Activated CD8-positive, alpha-beta memory T cell treated with anti-CD3 and anti-CD28 coated beads, Interleukin-2, amount 10 ng/mL, durations not matched to agents 7 days and 5 days (primary cell): ENCODE measurements at places on chromosomes 2 and 18. TPM values are rescaled to one million over a fixed set of nuclear protein-coding genes. Genes with fewer than 3 reads are reported as not detected.

Gene PMS1
- total RNA-seq = 40.9 TPM

Gene CREG2
- total RNA-seq = not detected

DNA sequence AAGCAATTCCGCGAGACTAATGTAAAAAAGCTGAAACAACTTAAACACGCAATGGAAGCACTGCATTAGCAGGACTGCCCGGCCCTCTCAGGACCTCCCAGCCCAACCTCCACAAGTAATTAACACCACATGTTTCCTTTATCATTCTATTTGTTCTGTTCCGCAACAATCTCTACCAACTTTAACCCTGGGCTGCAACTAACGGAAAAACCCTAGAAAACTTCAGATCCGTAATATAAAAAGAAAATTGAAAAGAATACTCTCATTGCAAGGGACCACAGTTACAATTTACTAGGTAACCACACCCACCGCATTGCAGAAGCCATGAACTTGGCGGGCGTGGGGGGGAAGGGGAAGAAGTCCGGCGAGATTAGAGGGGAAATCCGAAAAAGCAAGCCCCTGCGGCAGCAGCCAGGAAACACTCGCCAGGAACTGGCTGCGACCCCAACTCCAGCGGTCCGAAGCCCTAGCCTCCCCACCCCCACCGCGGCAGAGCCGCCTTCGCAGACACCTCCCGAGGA lies 1.2 kb downstream of the EPB41L3 start:
- H3K4me1 ChIP-seq = no peaks in the 10 kb centered on the region
- peaks cover 52% of the 10 kb centered on the region for H3K27me3 ChIP-seq
- H3K36me3 ChIP-seq = no peaks in the 10 kb centered on the region
- no peak overlapping the region for H3K4me3 ChIP-seq

DNA sequence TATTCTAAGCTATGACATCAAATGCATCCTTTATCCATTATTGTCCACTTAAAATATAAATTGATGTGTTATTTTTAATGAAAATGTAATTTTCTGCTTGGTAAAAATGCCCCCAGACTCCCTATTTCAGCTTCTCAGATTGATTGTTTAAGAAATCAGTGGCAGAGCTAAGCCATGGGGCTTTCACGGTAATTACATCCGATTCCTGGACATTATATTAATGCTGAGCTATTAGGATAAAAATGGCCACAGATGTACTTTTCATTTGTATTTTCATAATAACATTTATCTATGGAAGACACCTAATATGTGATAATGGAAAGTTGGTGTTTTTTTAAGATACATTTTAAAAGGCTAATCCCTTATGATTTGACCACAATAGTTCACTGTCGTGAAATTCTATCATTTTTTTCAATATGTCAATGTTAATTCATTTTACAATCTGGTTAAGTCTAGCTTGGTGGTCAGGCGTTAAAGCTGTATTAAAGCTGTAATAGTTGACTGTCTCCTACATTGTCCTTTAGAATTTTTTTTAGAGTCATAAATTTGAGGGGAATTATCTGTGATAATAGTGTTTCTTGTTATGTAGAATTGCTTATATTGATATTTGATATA lies 229.0 kb upstream of the UBE2E3 start:
- H3K27ac ChIP-seq = no peak overlapping the region
- H3K4me1 ChIP-seq = no peaks in the 10 kb centered on the region

- peaks cover 27% of the 10 kb centered on the region for H3K4me1 ChIP-seq
- peak overlapping the region; percentile 61 for H3K27ac ChIP-seq
- H3K4me3 ChIP-seq = no peak overlapping the region
- peak; percentile 89 for DNase-seq
- peaks cover 21% of the 10 kb centered on the region for H3K36me3 ChIP-seq
- H3K27me3 ChIP-seq = no peaks in the 10 kb centered on the region
Observed at GRCh38 chr2:171416009-171416926, 17.5 kb downstream of the METTL8 start.

DNA sequence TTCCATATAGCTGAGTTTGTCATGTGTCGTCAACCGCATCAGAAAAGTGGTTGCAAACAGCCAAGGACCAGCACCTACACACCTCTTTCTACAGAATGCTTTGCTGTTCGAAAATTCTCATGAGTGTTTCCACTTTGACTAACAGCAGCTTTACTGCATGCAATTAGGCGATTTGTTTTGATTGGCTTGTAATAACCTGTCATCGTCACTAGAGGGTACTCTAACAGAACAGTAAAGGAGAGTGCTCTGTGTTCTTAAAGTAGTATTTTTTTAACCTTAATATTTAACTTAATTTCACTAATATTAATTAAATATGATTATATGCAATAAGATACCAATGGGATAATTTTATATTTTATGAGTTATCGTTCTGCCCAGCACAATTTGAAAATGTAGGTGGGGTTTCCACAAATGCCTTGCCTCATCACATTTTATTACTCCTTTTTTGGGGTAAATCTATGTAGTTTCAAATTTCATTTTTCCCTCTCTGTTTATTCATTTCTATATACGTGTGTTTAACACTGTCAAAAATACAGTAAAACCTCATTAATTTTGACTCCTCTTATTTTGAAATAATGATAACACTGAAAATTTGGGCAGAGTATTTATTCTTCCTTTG lies 502.2 kb downstream of the NRXN1 start:
- no peaks in the 10 kb centered on the region for H3K4me1 ChIP-seq
- H3K4me3 ChIP-seq = no peak overlapping the region
- H3K27ac ChIP-seq = no peak overlapping the region
- no peaks in the 10 kb centered on the region for H3K27me3 ChIP-seq
- DNase-seq = no peak
- no peaks in the 10 kb centered on the region for H3K36me3 ChIP-seq

DNA sequence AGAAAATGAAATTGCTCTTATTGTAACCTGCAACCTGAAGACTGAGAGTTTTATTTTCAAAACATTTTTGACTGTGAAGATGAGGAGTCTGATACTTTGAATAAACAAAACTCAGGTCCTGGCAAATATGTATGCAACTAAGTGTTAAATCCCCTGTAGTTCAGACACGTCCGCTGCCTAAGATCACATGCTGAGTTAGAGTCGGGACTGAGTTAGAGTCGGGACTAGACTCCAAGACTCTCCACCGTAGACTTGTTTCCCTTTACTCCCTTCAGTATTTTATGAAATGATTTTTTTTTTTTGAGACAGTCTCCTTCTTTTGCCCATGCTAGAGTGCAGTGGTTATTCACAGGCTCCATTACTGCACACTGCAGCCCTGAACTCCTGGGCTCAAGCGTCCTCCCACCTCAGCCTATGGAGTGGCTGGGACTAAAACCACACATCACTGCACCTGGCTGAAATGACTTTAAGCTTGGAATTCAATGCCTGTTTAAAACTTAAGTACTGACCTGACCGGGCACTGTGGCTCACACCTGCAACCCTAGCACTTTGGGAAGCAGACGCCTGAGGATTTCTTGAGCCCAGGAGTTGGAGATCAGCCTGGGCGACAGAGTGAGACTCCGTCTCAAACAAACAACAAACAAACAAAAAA lies 28.0 kb upstream of the PMAIP1 start:
- DNase-seq = no peak
- no peaks in the 10 kb centered on the region for H3K36me3 ChIP-seq
- peaks cover 18% of the 10 kb centered on the region for H3K4me1 ChIP-seq
- no peak overlapping the region for H3K27ac ChIP-seq
- H3K4me3 ChIP-seq = no peak overlapping the region

DNA sequence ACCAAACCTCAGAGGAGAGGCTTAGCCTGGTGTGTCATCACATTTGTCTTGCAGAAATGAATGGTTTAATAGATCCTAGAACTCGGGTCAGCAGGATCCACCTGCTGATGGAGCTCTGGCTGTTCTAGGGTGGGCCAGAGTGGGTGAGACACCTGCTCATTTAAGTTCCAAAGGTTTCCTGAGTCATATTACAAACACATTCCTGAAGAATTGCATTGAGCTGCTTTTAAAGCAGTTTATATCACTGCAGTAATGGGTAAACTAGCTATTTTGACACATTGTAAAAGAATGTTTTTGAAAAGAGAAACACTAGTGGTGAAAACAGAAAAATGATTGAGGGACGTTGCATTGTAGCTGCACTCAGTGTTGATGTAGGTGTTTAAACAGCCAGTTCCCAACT lies 175.3 kb upstream of the TCF4 start:
- no peak for DNase-seq
- H3K36me3 ChIP-seq = no peaks in the 10 kb centered on the region
- H3K4me1 ChIP-seq = no peaks in the 10 kb centered on the region
- no peaks in the 10 kb centered on the region for H3K27me3 ChIP-seq
- H3K27ac ChIP-seq = no peak overlapping the region
